ENCODE measurements at places on chromosomes 5 and 9.

- no peak for DNase-seq
Observed at GRCh38 chr5:132203464-132203818, 24.2 kb downstream of the P4HA2 start.

GRCh38 chr9:8880060-8880459 lies 1080.5 kb upstream of the DMAC1 start:
- no peak for DNase-seq

DNA sequence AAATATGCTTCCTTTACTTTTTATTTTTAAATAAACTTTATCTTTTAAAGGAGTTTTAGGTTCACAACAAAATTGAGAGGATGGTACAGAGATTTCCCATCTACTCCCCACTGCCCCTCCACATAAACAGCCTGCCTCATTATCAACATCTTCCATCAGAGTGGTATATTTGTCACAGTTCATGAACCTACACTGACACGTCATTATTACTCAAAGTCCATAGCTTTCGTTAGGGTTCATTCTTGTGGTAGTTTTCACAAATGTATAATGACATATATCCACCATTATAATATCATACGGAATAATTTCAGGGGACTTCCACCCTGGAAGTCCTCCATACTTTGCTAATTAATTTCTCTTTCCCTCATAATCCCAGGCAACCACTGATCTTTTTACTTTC lies 204.9 kb downstream of the SMARCA2 start:
- no peak for DNase-seq

DNA sequence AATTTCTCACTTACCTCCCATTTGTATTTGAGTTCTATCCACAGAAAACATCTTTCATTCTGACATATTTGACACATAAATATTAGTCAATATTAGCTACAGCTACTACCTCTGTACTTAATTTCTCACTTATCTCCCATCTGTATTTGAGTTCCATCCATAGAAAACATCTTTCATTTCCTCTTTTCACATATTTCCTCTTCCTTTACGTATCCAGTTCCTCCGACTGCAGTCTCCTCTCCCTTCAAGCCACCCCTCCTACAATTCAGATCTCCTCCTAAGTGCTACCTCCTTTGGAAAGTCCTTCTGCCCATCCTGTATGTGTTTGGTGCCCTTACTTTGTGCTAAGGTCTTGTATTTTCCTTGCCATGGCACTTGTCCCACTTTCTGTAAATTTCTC lies 1.6 kb downstream of the SREK1IP1 start:
- no peak for DNase-seq

DNA sequence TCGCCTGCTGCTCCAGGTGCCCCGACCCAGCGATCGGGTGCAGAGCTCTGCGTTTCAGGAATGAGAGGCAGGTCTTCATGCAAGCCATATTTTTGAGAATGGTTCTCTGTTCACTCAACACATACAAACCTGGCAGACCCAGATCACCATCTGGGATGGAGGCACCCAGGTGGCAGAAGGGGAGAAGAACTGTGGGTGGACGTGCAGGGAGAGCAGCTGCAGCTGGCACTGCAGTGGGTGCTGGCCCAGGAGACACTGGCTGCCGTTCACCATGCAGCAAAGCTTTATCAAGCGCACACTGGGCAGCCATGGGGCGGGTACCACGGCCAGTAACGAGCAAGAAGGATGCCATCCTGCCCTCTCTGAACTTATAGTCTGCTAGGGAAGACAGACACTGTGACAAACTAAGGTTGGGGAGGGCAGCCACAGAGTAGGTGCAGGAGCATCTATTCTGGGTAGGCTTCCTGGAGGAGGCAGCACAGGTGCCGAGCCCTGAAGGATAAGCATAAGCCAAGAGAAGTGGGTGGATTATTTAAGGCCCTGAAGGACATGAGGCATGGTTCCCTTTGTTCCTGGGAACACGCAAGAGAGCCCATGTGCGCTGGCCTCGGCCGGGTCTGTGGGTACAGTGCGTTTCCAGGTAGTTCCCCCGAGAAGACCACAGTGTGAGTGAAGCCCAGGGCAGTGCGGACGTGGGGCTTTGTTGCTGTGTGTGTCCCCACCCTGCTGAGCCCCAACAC lies 46.2 kb upstream of the FCN2 start:
- no peak for DNase-seq

GRCh38 chr5:153629027-153629895 lies 138.8 kb downstream of the GRIA1 start:
- DNase-seq = no peak

GRCh38 chr9:122333169-122333808 lies 37.5 kb upstream of the PTGS1 start:
- no peak for DNase-seq

DNA sequence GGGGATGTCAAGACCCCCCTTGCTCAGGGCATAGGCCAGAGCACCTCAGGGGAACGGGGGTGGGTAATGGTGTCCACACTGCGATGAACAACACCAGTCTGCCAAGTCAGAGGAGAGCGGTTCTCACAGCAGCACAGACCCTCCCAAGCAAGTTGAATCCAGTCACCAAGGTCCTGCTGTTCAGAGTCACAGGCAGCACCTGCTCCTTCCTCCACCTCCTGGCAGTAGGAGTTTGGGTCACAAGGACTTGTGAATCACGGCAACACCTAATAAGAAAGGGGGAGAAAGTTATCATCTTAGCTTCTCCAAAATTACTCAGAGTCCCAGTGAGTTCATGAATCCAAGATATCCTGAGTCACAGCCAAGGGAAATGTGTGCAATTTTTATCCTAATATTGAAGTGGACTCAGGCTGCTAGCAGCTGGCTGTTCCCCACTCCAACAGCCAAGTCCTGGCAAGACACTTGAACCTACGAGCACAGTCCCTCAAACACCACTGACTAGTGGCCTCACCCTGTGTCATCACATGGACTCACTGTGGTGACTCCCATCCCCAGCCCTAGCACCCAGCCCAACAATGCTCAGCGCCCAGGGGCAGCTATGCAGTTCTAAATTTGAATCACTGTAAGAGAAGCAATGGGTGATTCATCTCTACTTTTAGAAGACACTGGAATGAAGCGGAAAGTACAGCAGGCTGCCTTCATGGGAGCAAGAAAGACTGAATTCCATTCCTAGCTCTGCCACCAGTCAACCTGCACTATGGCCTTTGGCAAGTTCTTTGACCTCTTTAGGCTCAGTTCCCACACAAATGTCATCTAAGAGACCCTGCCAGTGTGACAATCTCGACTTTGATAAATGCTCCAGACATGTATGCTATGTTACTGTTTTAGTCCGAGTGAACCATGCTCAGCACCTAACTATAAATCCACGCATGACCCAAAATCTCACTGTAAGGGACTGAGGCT lies 113.7 kb downstream of the KLHL3 start:
- no peak for DNase-seq

GRCh38 chr9:76394960-76395252 lies 680 bp upstream of the RFK start:
- peak; percentile 40 for DNase-seq

- no peak for DNase-seq
Observed at GRCh38 chr9:112858625-112859147, 32.0 kb downstream of the SLC46A2 start.

DNA sequence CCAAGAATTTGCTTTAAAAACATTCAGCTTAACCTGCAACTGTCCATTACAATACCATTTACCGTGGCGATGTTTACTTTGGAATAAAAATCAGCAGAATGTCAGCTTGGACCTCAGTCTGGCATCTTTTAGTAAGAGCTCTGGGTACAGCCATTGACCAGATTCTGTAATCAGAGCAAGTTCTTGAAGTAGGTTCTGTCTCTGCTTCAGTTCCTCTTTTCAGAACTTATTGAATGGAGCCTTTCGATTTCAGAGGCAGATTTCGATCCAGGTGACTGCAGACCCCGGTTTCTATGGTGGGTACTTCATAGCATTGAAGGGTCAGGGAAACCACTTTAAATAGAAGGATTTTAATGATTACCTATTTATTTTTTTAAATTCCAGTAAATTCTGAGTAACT lies 53.4 kb upstream of the SV2C start:
- DNase-seq = no peak

DNA sequence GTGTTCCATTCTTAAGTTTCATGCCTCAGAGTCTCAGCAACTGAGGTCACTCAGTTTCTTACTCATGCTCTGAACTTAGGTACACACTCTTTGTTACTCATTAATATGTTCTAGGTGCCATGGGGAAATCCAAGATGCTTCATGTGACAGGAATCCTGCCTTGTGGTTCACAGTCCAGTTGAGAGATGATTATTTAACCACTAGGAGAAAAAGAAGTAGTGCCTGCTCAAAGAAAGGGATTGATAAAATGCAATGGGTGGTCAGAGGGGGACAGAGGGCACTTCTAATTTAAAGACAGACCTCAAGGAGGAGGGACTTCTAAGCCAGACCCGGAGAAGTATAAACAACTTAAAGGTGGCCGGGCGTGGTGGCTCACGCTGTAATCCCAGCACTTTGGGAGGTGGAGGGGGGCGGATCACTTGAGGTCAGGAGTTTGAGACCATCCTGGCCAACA lies 69.0 kb downstream of the UGCG start:
- no peak for DNase-seq

DNA sequence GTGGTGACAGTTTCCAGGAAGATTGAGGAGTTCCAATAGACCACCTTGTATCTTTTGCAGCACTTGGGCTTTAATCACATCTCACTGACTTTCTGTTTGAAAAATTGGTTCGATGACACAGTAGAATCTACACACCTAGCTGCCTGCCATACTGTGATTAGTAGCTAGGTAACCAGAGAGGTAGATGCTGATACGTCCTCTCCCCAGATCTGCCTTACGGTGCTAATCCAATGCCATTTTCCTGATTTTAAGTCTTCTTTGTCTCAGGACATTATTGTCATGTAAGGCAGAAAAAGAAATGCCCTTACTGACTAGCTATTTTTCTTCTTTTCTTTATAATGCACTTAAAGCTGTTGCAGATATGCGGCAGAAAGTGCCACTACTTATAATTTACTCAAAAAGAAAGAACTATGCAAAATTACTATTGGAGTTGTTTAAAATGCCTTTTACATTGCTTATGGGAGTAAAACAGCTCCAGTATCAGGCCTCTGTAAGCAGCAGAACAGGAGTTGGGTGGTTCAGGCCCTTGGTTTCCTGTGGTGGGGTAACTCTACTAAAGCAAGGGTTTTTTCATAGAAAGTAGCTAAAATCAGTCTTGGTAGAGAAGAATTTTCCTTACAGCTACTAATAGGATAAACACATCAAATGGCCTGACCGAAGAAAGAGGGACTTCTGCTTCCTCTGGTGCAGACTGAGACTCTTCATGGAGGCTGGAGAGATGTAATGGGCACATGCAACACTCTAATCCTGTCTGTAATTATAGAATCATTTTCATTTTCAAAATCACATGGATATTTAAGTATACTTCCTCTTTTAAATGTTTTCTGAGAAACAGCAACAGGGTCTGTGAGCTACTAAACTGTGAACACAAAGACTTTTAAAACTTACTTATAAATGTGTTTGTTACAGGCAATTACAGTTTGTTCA lies 177.2 kb downstream of the MAPKAP1 start:
- no peak for DNase-seq

DNA sequence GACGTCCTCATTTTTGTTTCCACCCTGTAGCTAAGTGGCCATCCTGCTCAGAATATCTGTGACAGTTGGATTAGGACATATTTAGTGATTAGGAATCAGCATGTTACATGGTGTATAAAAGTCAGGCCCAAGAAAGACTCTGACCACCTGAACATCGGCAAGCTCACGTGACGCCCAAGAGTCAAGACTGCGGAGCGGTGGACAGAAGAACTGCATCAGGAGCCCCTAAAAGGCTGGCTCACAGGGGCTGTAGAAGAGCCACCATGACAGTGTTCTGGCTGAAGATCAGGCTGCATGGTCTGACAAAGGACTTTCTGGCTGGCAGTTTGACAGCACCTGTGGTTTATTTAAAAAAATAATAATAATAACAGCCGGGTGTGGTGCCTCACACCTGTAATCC lies 185.3 kb downstream of the AUH start:
- no peak for DNase-seq

- DNase-seq = no peak
Observed at GRCh38 chr9:38083858-38084555, 15.0 kb upstream of the SHB start.

DNA sequence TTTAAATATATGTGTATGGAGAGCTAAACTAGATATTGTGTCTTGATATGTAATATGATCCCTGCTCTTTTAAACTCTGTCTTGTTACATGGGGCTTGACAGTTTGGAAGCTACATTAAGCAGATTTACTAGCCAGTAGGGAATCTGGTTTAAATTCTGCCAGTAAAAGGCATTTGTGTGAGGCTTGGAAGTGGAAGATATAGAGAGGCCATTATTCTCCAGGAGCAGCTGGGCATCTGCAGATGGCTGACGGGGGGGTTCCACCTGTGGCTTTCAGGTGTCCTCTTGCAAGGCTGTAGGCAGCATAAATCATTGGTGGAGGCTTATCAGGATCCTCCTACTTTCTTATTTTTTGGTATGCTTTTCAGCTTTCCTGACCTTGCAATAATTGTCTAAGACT lies 179.1 kb upstream of the FBXL7 start:
- DNase-seq = no peak

- DNase-seq = no peak
Observed at GRCh38 chr5:108898707-108899106, 151.0 kb downstream of the FER start.

GRCh38 chr5:73280821-73281746 lies 108.1 kb downstream of the TMEM174 start:
- no peak for DNase-seq

DNA sequence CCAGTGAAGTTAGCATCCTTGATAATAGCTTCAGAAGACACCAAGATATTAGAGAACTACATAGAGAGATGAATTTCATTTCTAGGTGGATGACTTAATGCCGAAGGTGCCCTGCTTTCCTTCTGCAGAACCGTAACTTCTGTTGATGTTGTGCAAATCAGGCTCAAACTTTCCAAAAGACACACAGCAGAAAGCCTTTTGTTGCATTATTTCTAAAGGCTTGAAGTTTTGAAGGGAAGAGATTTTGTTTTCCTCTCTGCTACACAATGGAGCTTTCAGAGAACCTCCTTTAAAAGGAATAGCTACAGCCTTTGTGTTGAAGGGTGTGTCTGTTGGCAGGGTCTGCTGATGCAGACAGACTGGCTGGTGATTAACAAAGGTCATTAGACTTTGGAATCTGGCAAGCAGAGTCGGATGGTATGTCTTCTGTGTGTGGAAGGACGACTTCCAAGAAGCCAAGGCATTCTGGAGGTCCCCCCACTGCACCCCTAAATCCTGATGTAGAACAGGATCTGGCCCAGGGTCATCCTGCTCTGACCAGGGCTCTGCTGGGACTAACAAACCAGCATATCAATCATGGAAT lies 57.8 kb downstream of the ZNF462 start:
- no peak for DNase-seq

DNA sequence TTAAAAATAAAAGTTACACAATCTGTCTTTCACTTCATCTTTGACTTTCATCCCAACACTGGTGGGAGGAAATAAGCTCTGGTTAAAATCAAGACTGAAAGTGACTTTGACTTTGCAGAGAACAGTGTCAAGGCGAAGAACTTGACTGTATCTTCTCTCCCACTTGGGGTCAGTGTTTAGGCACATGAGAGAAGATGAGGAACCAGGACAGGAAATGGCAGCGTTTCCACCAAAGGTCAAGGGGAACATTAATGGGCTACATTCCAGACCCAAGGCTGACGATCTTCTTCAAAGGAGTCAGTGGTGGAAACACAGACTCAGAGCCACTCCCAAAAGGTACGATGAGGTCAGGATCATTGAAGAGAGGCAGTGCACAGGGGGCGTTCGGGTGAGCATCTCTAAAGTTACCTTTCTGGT lies 409.5 kb downstream of the ARHGEF28 start:
- no peak for DNase-seq

- no peak for DNase-seq
Observed at GRCh38 chr5:142862594-142862993, 92.4 kb downstream of the ARHGAP26 start.

Data from T-cell (primary cell).